ENCODE measurements at places on chromosomes 5 and 9.

GRCh38 chr5:58090704-58091103 is 369.2 kb downstream of the PLK2 start:
- no peak for DNase-seq

DNA sequence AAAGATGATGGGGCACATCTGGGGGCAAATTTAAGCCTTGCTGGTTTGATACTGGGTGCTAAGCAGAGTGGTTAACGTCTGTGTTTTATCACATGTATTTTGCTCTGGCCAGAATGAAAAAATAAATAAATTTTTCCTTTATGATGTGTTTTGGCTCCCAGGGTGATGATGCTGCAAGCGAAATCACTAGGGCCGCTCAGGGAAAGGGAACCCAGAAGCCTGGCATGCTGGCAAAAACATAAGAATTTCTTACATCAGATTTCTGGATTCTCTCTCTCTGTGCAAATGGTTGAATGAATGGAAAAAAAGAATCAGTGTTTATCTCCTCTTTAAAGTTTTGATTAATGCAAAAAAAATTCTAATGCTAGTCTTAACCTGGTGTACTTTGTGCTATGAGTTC is 1975.2 kb upstream of the C9orf72 start:
- no peak for DNase-seq

- DNase-seq: no peak
These were observed 17.5 kb upstream of the INSYN2B start for GRCh38 chr5:169997798-169998197.

- no peak for DNase-seq
These were observed 216.5 kb downstream of the MCTP1 start for GRCh38 chr5:95068289-95068910.

DNA sequence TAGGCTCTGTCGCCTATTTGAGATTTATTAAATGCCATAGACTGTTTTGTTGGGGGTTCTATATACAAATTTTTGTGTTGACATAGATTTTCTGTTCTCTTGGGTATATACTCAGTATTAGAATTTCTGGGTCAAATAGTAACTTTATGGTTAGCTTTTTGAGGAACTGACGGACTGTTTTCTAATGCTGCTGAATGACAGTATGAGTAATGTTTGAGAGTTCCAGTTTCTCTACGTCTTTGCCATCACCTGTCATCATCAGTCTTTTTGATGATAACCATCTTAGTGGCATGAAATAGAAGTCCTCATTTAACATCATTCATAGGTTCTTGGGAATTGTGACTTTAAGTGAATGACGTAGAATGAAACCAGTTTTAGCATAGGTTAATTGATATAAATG is 60.1 kb downstream of the CCDC171 start:
- no peak for DNase-seq

DNA sequence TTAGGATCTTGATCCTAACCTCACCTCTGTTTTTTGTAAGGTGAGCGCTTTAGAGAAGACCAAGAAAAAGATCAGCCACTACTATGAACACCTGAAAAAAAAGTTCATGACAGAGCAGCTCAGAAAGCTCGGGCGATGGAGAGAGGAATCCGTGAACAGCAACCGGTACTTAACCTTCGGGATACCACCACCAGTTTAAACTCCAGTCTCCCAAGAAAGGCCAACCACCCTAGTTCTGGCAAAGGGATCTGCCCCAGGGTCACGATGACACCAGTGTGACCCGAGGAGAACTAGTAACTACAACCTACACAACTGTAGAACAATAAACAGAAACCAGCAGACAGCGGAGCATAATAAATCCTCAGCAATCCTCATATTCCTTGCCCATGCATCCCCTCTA is 8.5 kb downstream of the C5orf52 start:
- no peak for DNase-seq

GRCh38 chr5:158679221-158679641 is 420.5 kb downstream of the EBF1 start:
- DNase-seq: no peak

- no peak for DNase-seq
These were observed 274.3 kb downstream of the CDH18 start for GRCh38 chr5:19713740-19714139.

GRCh38 chr9:23380821-23381220 is 445.2 kb downstream of the ELAVL2 start:
- no peak for DNase-seq

- DNase-seq: no peak
These were observed 130.1 kb upstream of the SLC44A1 start for GRCh38 chr9:105114318-105114717.

DNA sequence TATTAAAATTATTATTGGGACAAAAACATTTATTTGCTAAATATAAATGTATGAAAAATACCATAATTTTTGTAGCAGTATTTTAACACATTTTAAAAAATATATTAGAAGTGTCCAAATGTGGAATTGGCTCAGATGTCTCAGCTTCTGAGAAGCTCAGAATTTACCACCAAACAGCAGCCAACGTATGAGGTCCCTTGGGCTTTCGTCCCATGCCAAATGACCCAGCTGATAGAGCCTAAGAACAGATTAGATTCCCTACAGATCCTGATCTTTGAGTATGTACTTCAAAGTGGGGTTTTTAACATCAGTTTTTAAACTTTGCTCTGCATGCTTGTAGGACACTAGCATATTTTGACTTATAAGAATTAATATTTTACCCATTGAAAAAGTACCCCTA is 77.3 kb upstream of the RPS23 start:
- no peak for DNase-seq

DNA sequence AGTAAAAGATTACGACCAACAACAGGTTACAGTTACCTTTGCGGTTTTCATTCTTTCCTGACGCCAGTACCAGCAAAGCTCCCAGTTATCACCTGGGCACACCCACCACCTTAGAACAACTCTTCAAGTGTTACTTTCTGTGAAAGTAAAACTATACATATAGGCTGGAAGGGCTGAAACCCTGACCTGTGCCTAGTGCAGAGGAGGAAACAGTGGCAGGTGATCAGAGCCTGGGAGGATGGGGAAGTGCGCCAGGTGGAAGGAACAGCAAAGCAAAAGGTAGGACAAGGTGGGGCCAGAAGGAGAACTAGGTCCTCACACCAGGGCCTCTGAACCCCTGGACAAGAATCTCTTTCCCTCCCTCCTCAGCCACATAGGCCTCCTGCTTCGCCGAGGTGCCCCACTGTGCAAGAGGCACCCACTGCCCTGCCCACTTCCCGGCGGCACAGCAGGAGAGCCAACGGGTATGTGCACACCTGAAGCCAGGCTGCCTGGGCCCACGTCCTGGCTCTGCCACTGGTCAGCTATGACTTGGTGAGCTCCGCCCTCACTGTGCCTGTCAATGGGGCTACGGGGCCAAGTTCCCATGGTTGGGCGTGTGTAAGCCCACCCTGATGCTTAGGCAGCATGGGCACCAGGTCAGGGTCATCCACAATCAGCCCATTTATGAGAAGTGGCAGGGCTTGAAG is 26.9 kb downstream of the BICD2 start:
- DNase-seq: no peak

DNA sequence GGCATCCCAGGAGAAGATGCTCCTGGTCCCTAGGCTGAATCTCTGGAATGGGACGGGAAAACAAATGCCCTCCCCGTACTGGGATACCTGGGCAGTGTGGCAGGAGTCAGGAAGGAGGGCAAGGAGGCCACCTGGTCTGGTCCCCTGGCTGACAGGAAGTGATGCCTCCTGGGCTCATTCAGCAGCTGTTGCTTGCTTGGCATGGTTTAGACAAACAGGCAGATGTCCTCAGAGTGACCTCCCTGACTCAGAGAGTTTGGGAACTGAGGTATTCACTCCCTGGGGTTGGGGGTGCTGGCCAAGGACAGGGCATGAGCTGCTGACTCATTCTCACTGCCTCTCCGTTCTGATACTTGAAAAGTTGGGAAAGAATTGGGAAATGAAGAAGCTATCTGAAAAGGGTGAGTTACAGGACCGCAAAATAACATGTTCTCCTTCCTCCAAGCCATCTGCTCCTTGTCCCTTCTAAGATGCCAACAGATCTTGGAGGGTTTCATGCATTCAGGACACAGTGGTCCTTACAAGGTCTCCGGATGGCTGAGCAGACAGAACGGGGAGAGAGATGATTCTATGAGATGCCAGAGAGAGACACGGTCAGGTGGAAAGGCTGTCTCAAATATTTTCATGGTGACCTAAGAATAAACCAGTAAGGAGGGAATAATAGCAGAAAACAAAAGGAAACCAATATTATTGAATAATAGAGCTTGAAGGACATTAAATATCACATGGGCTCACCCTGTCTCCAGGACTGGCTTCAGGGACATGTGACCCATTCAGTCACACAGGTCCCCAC is 534.5 kb downstream of the BNC2 start:
- no peak for DNase-seq

GRCh38 chr5:142881784-142882126 is 111.6 kb downstream of the ARHGAP26 start:
- no peak for DNase-seq

GRCh38 chr9:16266648-16267276 is 603.7 kb downstream of the BNC2 start:
- no peak for DNase-seq

DNA sequence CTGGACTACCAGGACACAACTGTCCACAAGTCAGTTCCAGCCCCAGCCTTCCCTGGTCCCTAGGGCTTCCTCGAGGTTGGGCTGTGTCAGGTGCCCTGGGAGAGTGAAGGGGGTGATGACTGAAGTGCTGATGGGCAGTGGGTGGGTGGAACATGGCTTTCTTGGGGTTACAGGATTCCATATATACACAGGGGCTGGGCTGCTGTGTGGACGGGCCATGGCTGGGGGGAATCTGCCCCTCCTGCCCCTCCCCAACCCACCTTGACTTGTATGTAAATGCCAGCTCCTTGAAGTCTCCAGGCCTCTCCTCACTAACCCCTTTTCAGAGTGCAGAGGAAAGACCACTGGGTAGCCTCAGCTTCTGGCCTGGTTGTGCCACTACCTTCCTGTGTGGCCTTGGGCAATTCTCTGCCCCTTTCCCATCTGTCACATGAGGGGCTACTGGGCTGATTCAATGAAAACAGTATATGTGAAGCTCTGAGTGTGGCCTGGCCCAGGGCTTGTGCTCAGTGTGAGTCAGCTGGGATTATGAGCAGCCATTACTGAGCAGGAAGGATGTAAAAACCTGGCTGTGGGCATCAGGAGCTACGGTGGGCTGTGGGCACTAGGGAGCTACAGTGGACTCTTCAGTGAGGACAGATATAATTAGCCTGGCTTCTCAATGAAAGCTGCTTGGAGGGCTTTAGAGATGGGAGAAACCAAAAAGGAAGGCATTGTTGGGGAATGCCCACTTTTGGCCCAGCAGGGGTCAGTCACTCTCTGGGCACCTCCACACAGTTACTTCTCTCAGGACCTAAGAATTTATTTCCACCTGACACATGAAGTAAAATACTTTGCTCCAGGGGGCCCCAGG is 23.3 kb downstream of the PITX1 start:
- DNase-seq: no peak

DNA sequence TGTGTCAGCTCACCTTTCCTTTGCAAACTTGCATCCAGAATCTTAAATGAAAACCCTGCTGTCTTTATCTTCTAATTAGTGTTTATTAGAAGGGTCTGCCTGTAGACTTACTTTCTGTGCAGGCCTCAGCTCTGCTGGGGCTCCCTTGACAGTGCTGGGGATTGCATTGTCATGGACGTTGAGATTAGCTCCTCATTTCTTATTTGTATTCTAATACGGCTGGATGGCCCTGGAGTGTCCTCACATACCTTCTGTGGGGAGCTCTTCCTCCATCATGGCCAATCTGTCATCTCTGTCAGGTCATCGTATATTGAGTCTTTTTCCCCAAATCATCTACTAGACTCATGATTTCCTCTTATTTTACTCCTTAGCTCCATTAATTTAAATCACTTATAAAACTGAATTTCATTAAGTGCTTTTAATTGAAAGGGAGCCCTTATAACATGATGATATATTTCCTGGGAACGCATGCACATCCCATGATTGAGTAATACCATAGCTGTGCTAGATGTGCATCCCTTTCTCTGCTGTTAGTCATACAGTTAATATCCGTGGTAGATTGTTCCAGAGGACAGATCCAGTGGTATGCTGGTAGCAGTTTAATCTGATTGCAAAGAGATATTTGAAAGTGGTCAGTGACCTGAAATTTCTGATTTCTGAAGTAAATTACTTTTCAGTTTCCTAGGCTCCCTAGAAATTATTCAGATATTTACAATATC is 61.6 kb downstream of the ICE1 start:
- DNase-seq: no peak

GRCh38 chr9:115379719-115380118 is 261.8 kb upstream of the TNC start:
- DNase-seq: no peak

GRCh38 chr5:14946815-14947620 is 75.4 kb upstream of the ANKH start:
- peak; percentile 17 for DNase-seq

DNA sequence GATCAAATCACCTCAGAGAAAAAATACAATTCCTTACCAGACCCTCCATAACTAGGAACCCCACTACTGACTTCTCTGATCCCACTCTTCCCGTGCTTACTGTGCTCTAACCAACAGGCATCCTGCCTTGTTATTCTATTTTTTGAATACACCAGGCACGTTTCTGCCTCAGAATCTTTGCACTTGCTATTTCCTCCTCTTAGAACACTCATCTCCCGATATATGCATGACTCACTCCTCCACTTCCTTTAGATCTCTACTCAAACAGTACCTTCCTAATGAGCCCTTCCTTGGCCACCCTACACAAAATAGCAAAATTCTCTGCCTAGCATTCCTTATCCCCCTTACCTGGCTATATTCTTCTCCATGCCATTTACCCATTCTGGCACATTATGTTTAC is 43.9 kb downstream of the MAPKAP1 start:
- DNase-seq: no peak

- DNase-seq: no peak
These were observed 30.4 kb downstream of the PRLR start for GRCh38 chr5:35199886-35200285.

GRCh38 chr9:134968823-134969090 is 51.0 kb upstream of the FCN1 start:
- no peak for DNase-seq

DNA sequence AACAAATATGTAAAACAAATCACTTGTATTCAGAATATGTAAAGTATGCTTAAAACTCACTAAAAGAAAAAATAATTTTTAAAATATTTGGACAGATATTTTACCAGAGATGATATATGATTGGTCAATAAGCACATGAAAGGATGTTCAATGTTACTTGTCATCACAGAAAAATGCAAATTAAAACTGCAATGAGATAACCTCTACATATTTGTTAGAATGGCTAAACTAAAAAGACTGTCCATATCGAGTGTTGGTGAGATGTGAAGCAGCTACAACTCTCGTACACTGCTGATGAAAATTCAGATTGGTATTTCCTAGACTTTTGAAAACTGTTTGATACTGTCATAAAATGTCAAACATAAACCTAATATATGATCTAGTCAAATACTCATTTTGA is 685.1 kb downstream of the DTWD2 start:
- no peak for DNase-seq

All from activated T-cell treated with anti-CD3 and anti-CD28 coated beads for 4 hours (primary cell).